Right lobe of liver (tissue), 6 donors: ENCODE measurements at places on chromosomes 6 and 20. TPM values are rescaled to one million over a fixed set of nuclear protein-coding genes. Genes with fewer than 3 reads are reported as not detected.

GRCh38 chr20:25859649-25860530 lies 163.2 kb upstream of the ZNF337 start:
- DNase-seq, result peak; percentile 74

GRCh38 chr6:30160008-30160784 lies 815 bp downstream of the TRIM10 start:
- DNase-seq, result no peak

GRCh38 chr6:90197854-90198496 lies 98.7 kb downstream of the BACH2 start:
- peak; percentile 60 for DNase-seq

GRCh38 chr6:121593011-121593641 lies 157.7 kb downstream of the GJA1 start:
- no peak for DNase-seq

VSTM2L gene
- total RNA-seq, result 2.5 TPM
